ENCODE measurements at places on chromosomes 6 and 20.

DNA sequence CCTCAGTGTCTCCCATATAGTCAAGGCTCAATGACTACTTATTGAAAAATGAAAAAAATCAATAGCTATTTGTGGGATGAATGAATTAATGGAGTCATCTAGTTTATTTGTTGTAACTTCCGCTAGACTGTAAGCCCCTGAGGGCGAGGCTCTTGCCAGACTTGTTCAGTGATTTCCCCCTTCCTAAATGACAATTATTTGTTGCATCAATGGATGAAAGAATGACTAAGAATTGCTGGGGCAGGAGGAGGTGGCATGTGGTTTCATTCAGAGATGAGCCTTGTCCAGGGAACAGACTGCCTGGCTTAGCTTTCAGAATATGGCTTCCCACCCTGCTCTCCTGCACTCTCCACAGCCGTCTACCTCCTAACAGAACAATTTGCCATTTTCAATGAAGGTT, 1.1 kb upstream of the PRELID3B start:
- peak; percentile 30 for DNase-seq

DNA sequence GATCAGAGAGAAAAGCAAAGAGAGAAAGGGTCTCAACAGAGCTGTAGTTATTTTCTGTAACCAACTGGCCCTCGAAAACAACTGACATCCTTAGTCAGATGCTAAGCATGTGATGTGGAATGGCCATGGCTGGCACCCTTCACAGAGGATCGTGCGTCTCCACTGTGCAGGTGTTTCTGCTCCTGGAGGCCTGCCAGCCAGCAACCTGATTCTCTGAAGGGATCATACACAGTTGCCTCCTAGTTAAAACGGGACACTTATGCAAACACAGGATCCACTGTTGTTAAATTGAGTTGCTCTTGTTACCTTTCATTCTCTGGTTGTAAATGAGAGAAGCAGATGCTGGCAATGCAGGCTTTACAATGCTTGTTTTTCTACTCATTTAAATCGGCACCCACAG, 148.5 kb downstream of the HDGFL1 start:
- no peak for DNase-seq

GRCh38 chr6:133350928-133351327, 109.8 kb downstream of the EYA4 start:
- no peak for DNase-seq

DNA sequence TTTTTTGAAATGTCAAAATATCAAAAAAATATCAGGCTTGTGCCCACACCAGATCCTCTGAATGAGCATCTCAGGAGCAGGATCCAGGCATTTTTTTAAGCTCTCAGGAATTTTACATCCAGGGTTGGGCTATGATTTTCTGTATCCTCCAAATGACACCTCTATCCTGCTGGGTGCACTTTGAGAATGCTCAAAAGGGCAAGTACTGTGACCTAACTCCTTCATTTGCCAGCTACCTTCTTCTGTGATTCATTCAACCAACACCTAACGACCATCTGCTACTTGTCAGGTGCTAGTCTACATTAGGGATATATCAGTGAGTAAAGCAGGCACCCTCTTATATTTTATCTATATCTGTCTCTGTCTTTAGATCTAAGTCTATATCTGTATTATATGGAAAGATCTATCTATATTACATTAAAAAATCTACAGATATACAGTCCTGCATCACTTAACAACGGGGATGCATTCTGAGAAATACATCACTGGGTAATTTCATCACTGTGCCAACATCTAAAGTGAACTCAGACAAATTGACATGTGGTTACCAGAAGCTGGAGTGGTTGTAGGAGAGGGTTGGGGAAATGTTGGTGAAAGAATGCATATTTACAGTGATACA, 131.6 kb downstream of the KIF16B start:
- no peak for DNase-seq

Measured in activated CD4-positive, alpha-beta T cell treated with anti-CD3 and anti-CD28 coated beads, Interleukin-10, Interleukin-2, amounts not matched to agents 100 ng/mL and 50 ng/mL, durations not matched to agents 16 hours and 8 hours (primary cell).